Stimulated activated CD8-positive, alpha-beta memory T cell treated with anti-CD3 and anti-CD28 coated beads, Interleukin-7, amount 100 ng/mL, for 1 hour (primary cell): ENCODE measurements at places on chromosomes 16 and 17.
A peak's percentile ranks its signal among the peaks of the same experiment; 100 is the strongest.

GRCh38 chr17:57523926-57524632 lies 221.0 kb downstream of the CCDC182 start:
- DNase-seq: no peak

GRCh38 chr16:29743827-29744531 lies 1.8 kb downstream of the C16orf54 start:
- DNase-seq: no peak

DNA sequence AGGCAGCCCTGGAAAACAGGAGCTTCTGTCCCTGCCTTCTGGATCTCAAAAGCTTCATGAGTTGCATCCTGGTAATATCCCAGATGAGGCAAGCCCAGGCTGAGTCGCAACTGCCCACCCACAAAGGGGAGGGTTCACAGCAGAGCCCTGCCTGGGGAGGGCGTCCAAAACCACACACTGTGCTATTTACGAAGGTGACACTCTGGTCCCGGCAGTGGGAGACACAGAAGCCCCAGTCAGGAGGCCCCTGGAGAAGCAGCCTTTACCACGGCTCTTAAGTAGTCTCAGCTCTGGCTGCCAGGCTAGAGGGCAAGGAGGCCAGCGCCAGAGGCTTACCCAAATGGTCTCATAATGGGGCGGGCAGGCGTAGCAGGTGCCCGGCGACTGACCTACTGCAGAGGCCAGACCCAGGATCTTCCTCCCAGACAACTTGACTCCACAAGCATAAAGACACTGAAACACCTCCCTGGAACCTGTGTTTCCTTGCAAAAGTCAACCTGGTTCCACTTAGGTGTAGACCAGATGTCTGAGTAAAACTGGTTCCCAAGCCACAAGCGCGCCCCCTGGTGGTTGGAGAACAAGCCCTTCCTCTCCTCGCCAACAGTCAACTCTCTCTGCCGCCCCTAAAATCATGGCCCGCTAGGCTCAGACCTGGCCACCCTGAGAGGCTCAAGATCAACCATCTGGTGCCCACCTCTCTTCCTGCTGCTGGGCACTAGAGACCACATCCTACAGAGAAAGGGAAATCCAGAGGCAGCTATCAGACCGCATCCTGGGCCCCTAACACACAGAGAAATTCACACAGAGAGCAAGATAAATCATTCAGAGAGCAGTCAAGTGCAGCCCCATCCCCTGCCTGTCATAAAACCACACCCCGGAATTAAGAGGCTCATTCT lies 5.2 kb downstream of the AXIN2 start:
- peak; percentile 78 for DNase-seq

DNA sequence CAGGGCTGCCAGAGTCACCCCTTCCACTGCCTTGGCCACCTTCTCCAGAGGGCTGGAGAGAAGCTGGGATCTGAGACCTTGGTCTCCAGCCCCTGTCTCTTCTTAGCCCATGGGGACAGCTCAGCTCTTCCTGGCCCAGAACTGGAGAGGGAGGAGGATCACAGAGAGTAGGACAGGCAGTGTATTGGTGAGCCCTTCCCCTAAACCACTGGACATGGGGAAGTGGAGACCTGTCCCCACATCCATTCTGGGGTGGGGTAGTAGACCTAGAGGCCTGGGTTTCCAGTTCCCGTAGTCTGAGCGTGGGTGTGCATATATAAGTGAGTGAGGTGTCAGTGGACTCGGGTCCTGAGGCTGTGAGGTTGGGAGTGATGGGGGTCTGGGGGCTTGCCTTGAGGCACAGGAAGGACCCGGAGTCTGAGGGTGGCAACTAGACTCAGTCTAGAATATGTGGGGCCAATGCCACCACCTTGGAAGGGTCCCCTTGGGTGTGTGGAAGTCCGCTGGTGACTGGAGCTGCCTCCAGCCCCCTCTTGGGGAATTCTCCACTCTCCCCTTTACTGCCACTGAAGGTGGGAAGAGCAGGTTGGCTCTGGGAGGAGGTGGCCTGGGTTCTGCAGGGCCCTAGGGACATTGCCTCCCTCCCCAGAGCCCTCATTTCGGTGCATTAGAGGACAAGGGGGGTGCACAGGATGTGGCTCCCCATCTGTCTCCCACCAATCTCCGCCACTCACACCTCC lies 19.9 kb downstream of the GJD3 start:
- no peak for DNase-seq

GRCh38 chr16:53068423-53068833 lies 13.6 kb downstream of the CHD9 start:
- no peak for DNase-seq

GRCh38 chr17:81547614-81547982 lies 4.6 kb downstream of the FAAP100 start:
- no peak for DNase-seq
